Iris pigment epithelial cell (primary cell): ENCODE measurements at places on chromosomes 7 and 10.

- peak; percentile 84 for DNase-seq
Measured at GRCh38 chr10:50585921-50586739, 37.6 kb downstream of the SGMS1 start.

GRCh38 chr10:117675514-117676055 is 133.0 kb downstream of the EMX2 start:
- DNase-seq, result no peak

GRCh38 chr10:6563731-6564130 is 16.3 kb downstream of the PRKCQ start:
- DNase-seq, result no peak

GRCh38 chr10:17144757-17145156 is 15.1 kb upstream of the CUBN start:
- DNase-seq, result peak; percentile 27

- no peak for DNase-seq
Measured at GRCh38 chr7:104978460-104978859, 35.5 kb upstream of the KMT2E start.

GRCh38 chr10:1064964-1065247 is 8.7 kb downstream of the WDR37 start:
- no peak for DNase-seq

DNA sequence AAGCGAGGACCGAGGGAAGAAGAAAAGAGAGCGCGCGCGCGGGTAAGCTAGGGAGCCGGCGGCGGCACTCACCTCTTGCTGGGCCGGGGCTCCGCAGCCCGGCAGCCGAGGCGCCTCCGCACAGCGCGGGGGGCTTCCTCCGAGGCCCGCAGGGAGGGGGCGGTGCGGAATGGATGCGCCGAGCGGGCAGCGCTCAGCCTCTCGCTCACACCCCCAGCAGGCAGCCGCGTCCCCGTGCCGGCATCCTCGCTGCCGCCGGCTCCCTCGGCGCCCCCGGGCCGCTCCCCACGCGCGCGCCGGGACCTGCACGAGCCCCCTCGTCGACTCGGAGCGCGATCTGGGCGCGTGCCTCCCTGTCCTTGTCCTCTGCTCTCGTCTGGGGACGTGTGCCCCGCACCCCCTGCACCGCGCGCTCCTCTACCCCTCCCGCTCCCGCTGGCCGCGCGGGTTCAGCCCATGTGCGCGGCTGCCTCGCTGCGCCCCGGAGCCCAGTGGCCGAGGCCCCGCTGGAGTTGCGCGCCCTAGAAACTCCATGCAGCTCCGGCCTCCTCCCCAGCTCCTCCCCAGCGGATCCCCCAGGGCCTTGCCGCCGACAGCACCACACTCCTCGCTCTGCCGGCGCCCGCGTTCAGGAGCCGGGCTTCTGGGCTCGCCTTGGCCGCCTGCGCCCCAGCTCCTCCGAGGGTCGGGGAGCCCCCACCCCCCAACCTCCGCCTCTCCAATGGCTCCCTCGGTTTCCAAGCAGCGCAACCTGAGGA is 75.3 kb downstream of the CALN1 start:
- no peak for DNase-seq

DNA sequence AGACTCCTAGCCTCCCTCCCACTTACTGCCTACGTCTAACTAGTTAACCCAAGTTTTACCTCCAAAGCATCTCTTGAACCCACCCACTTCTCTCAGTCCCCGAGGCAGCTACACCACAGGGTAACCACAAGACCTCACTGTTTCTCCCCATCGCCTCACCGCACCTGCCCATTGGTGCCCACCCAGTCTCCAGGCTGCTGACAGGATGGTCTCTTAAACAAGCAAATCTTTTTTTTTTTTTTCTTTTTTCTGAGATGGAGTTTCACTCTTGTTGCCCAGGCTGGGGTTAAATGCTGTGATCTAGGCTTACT is 47.0 kb downstream of the DENND2A start:
- DNase-seq, result no peak

GRCh38 chr7:80699045-80699638 is 60.7 kb downstream of the CD36 start:
- DNase-seq, result peak; percentile 59

GRCh38 chr7:121499624-121500023 is 103.5 kb upstream of the FAM3C start:
- no peak for DNase-seq

- DNase-seq, result no peak
Measured at GRCh38 chr7:157464971-157465886, 128.4 kb downstream of the DNAJB6 start.

GRCh38 chr7:40199076-40199802 is 64.4 kb downstream of the SUGCT start:
- peak; percentile 91 for DNase-seq

GRCh38 chr10:4181621-4182049 is 396.6 kb upstream of the KLF6 start:
- DNase-seq, result no peak
